Chondrocyte (in vitro differentiated cells): ENCODE measurements at places on chromosomes 12 and 14. TPM values are rescaled to one million over a fixed set of nuclear protein-coding genes. Genes with fewer than 3 reads are reported as not detected.

DNA sequence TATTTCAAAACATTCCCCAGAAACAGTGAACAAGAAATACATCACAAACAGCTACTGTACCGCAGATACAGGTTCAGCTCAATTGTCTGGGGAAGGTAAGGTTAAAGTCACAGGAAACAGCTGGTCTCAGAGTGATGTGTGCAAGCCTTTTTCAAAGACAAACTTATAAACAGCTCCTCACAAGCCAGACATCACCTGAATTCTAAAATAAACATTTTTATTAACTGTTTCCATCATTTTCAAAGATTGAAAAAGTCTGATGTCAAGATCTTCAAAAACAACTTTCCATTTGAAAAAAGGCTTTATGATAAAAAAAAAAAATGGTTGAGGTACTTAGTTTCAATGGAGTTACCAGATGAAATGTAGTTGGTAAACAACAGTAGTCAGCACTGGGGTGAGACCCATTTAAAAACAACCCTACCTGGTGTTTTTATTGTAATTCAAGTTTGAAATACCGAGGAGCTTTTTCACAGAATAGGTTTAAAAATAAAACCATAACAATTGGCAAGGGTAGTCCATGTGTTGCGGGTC lies 4.0 kb downstream of the BTG1 start:
- DNase-seq, result no peak

DNA sequence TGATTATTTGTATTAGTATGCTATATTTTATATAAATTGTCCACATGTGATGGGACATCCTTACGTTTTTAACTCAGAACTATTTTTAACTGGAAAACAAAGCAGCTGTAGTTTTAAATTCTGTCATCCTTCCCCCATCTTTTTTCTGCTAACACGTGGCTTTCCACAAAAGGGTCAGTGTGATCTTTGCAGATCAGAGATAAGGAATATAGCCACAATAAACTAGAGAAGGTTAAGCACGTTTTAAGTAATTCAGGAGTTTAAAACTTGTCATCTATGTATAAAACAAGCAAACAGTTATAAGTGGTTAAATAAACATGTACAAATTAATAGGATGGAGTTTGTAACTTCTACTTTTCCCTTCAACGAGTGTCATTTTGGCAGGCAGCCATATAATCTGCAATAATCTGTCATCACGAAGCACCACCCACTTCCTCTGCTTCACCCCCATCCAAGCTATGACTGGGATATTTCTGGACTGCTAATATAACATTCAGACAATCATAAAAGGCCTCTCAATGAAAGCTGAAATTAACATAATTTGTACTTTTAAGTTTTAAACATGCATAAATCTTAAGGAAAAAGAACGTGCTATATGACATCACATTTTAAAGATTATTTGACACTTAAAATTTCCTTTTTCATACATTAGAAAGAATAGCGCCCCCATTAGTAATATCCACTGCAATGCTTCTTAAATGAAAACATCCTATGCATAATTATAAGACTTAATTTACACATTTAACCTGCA lies 15.3 kb downstream of the TAOK3 start:
- DNase-seq, result no peak

- DNase-seq, result no peak
These were observed 4.1 kb upstream of the SLC7A7 start for GRCh38 chr14:22819151-22819988.

Gene KLRC4
- not detected in 3 replicates for total RNA-seq

DNA sequence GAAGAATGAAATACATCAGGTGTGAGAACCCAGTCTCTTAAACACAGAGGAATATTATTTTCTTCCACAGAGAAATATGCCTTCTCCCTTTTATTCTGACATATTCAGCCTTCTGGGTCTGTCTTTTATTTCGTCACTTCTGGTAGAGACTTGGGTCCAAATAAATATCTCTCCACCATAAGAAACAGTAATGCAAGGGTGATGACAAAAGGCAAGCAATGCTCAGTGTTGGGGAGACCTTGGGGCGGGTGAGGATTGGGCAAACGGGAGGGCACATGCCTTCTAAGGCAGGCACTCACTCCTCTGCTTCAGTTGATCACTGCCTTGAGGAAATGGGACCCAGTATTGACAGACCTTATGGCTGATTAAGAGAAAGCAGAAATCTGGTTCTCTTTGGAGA lies 6.7 kb upstream of the SOCS2 start:
- no peak for DNase-seq

DNA sequence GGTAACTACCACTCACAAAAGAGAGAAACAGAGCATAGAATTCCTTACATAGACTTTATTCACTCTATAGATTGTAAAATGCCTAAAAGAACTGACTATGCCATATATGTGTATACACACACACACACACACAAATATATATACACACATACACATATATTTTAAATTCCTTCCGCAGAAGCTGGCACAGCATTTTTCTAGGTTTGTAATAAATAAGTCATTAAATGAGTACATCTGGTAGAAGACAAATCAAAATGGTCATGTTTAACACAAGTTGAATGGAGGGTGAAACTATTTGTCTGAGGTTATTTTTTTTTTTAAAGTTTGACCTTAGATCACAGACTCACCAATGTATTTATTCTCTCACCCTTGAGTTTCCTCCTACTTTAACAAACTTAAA lies 58.2 kb downstream of the CCER1 start:
- DNase-seq, result no peak
